CD4-positive, alpha-beta T cell treated with Interleukin-17A for 1 hour (primary cell): ENCODE measurements at places on chromosomes 13 and 19.

- DNase-seq, result no peak
These were observed 3.0 kb downstream of the GTPBP3 start for GRCh38 chr19:17340302-17340870.

DNA sequence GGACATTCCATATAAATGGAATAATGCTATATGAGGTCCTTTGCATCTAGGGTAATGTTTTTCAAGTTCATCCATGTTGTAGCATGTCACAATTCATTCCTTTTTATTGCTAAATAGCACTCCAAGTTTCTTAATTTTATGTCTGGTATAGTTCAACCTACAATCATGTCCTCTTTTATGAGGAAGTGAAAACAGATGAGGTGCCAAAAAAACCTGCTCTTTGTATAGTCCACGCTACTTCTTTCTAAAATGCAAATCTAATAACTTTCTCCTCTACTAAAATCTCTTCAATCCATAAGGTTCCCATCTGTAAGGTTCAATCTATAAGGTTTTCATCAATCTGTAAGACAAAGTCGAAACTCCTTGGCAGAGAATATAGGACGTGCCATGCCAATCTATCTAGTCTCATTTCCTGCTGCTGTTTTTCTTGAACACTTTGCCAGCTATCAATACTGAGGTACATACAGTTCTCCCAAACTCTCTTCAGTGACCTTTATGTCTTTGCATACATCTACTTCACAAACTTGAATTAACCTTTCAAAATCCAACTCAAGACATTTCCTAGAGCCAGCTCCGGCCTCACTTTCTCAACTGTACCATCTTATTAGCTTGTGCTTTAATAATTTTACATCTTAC, 33.7 kb downstream of the INTS6 start:
- no peak for DNase-seq

DNA sequence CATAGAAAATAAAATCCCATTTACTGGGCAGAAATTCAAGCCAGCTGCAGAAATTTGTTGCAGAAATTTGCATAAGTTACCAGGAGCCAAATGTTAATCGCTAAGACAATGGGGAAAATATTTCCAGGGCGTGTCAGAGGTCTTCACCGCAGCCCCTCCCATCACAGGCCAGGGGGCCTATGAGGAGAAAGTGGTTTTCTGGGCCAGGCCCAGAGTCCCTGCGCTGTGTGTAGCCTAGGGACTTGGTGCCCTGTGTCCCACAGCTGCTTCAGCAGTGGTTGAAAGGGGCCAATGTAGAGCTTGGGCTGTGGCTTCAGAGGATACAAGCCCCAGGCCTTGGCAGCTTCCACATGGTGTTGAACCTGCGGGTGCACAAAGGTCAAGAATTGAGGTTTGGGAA, 278.9 kb upstream of the PCDH9 start:
- DNase-seq, result no peak

DNA sequence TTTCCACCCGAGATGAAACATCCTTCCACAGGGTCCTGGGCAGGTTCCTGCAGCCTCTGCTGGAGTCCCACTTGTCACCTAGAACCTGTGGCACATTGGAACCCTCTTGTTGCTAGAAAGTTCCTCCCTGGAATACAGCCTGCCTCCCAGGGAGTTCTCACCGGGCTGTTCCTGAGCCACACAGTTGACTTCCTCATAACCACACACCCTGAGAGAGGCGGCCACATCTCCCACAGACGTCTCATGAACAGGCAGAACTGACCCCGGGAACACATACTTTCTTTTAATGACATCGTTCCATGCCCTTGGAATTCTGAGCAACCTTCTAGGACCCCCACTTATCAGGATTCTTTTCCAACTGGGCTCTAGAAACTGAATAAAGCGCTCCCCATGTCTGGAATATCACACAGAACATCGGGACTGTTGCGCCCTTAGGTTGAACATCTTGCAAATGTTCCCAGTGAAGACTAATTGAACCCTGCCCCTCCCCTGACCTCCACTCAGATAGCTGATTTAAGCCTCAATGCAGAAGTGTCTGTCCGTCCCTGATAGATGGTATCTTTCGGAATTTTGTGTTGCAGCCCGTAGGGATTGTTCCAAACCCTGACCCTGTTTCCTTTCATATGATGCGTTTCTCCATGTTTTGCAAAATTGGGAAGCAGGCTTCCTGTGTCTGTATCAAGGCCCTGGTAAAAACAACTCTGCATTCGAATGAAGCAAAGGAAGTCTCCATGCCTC, 91.1 kb downstream of the RAB20 start:
- no peak for DNase-seq

- no peak for DNase-seq
These were observed 706 bp downstream of the TNFRSF19 start for GRCh38 chr13:23570921-23571315.

- DNase-seq, result no peak
These were observed 22.7 kb downstream of the POP4 start for GRCh38 chr19:29628661-29629385.

DNA sequence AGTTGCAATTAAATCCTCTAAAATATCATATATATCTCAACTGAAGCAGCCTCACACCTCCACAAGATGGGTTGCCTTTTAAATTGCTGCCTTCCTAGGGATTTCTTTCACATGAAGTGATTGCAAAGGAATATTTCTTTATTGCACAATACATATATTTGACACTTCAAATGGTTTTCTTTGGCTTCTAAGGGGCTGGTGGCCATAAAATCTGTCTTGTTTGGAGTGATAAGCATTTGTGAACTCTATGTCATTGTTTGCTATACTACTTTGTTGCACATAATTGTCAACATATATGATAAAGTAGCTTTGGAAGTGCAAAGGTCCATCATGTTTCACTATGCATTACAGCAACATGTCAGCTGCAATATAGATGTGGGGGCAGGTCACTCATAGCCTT, 2380.9 kb downstream of the PCDH9 start:
- no peak for DNase-seq

- no peak for DNase-seq
These were observed 25.0 kb downstream of the LHFPL6 start for GRCh38 chr13:39577838-39578491.

- peak; percentile 22 for DNase-seq
These were observed 3.8 kb upstream of the LILRA5 start for GRCh38 chr19:54316746-54317107.

- DNase-seq, result no peak
These were observed 9.6 kb downstream of the CIC start for GRCh38 chr19:42278452-42279154.

DNA sequence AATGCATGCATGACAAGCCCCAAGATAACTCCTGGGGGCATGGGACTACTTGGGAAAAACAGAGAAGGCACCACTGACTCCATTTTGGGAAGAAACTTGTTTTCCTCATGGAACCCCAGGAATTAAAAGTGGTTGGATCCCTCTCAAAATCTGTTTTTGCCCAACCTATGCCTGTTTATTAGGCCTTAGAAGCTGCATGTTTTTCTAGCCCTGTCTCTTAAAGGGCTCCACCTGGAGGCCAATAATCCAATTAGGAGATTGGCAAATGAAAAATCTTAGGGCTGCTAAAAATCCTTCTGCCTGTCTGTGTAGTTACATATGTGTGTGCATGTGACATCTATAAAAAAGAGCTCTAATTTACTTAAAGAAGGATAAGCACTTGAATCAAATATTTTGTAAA, 26.9 kb downstream of the MED4 start:
- DNase-seq, result peak; percentile 7

- DNase-seq, result no peak
These were observed 123.2 kb upstream of the SLC7A1 start for GRCh38 chr13:29718694-29719093.

- DNase-seq, result no peak
These were observed 79.1 kb upstream of the MLNR start for GRCh38 chr13:49140910-49141611.

DNA sequence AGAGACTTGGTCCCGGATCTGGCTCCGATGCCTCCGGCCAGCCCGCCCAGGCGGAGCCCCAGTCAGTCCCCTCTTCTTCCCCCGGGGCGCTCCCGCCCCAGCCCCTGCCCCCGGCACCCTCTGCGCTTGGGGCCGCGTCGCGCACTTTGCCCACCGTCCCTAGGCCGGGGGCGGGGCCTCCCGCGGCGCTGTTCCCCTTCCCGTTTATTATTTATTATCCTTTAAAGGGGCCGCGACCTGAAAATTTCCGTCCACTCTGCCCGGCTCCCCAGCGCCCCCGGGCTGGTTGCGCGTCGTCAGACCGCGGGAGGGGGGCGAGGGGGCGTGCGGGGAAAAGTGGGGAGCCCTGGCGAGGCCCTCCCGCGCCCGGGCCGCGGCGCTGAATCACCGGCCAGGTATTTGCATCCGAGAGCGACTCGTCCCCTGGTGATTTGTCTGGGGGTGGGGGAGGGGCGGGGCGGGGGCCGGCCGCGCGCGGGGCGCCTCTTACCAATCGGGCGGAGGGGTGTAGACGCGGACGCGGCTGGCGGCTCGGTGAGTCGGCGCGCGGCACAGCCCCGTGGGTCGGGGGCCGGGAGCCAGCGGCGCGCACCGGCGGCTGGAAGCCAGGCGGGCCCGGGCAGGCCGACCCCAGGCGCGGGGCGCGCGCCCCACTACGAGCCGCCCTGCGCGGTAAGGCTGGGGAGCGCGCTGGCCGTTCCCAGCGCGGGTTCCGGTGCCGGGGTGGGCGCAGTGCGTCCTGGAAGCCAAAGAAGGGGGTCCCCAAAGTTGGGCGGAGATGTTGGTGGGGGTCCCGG, at the start of gene ARID3A:
TSS of gene ARID3A (plus strand) at position 510 of the 797 bp plus-strand sequence. CDS start 3,494 bp downstream, outside the sequence.
- DNase-seq, result peak; percentile 82

DNA sequence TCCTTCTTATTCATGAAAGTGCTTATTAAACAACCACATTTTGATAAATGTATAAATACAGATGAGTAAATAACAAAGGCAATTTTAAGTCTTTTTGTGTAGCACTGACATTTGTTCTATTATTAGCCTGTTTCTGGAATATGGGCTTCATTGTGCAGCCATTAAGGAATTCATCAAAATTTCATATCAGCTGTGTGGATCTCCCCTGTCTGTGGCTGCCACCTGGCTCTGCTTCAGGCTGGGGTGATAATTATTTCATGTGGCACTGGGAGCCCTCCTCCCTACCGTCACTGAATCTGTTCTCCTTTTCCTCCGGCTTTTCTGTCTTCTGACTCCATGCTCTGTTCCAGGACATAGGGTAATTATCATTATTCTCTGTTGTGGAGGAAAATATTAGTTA, 57.1 kb downstream of the LMO7 start:
- no peak for DNase-seq

GRCh38 chr19:32809754-32810153, 59.8 kb downstream of the SLC7A9 start:
- no peak for DNase-seq

- DNase-seq, result no peak
These were observed 428.7 kb downstream of the MYO16 start for GRCh38 chr13:109058087-109058486.

GRCh38 chr19:49727217-49728030, 35.7 kb downstream of the TSKS start:
- DNase-seq, result no peak

- no peak for DNase-seq
These were observed 236.3 kb downstream of the OLFM4 start for GRCh38 chr13:53264751-53265385.

DNA sequence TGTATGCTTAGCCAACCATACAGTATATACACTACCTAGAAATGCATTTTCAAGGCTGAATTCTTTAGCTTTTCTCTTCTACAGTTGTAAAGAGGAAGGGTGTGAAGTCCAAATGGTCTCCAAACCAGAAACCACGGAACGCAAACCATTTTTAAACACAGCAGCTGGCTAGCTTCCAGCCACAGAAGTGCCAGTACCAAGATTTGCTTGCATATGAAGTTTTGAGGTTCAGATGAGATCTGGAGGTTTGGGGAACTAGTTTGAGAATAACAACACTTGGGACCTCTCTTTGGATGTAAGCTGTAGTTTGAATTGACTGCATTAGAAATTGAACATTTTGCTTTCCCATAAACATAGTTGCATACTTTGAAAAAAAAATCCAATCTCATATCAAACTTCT, 1243.5 kb downstream of the EFNB2 start:
- DNase-seq, result no peak

GRCh38 chr13:107202371-107203023, 634.6 kb upstream of the ARGLU1 start:
- no peak for DNase-seq

DNA sequence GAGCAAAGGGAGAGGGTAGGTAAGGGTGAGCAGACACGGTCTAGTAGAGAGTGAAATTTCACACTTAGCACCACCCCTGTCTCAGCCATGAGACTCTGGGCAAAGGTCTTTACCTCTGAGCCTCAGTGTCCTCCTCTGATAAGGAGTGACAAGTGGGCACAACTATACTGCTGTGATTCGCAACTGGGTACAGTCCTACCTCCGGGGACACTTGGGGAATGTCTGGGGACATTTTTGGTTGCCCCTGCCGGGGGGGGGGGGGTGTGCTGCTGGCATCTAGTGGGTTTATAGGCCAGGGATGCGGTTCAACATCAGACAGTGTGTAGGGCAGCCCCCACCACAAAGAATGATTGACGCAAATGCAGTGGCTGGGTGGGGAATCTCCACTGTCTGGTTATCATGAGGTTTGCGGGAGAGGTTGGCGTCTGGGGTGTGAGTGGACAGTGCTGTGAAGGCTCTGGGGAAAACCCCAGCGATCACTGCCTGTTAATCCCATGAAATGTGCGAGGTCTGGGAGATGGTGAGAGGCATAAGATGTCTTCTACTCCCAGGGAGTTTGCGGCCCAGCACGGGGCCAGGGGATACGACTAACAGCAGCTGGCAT, 4.3 kb downstream of the NACC1 start:
- DNase-seq, result peak; percentile 44

DNA sequence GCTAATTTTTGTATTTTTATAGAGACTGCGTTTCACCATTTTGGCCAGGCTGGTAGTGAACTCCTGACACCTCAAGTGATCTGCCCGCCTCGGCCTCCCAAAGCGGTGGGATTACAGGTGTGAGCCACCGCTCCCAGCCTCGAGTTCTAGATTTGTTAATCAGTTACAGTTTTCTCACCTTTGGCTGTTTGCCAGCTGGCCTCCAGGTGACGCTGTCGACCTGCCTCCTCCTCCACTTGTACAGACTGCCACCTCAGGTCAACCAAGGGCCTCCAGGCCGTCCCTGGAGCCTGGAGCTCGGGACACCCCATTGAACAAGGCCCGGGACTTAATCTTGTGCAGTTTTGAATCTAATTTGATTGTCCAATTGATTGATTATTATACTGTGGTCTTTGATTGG, 45.5 kb downstream of the IER2 start:
- peak; percentile 77 for DNase-seq

DNA sequence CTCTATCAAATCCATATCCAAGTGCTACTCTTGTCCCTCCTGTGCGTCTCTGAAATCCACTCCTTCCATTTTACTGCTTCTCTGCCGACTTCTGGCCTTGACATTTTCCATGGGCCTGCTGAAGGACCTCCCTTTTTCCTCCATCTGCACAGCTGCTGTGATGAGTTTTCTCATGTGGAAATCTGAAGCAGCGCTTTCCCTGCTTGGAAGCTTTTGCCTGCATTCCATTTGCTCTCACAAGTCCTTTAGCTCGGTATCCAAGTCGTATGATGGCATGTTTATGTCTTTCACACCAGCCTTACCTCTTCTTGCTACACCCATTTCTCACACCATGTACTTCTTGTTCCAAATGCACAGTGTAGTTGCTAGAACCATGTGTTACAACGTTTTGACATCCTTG, 328.2 kb downstream of the GPC5 start:
- DNase-seq, result no peak

- no peak for DNase-seq
These were observed 4.9 kb downstream of the RCBTB2 start for GRCh38 chr13:48527955-48528354.
